Suprapubic skin (tissue), 4 donors: ENCODE measurements at places on chromosomes 3 and 15. TPM values are rescaled to one million over a fixed set of nuclear protein-coding genes. Genes with fewer than 3 reads are reported as not detected.

DNA sequence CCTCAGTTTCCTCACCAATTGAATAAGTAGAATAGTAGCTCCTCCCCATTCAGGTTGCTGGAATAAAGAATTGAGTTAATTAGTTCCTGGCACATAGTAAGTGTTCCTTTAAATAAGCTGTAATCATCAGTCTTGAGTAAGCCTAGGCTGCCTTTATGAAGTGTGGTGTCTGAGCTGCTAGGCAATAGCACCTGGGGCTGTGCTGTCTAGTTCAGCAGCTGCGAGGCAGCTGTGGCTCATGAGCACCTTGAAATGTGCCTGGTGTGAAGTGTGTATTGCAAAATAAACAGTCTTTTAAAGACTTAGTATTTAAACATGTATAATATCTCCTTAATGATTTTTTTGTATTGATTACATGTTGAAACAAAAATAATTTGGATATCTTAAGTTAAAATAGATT, 77.6 kb downstream of the TOP2B start:
- H3K36me3 ChIP-seq, result no peaks in the 10 kb centered on the region
- H3K4me1 ChIP-seq, result no peaks in the 10 kb centered on the region
- no peaks in the 10 kb centered on the region for H3K27me3 ChIP-seq
- H3K27ac ChIP-seq, result no peak overlapping the region

Gene CHL1
- 65.7 TPM for total RNA-seq

GRCh38 chr15:69704700-69705099, 252.1 kb downstream of the RPLP1 start:
- H3K4me1 ChIP-seq, result peaks cover 6% of the 10 kb centered on the region
- H3K27ac ChIP-seq, result no peak overlapping the region
- DNase-seq, result no peak
- H3K36me3 ChIP-seq, result no peaks in the 10 kb centered on the region
- H3K27me3 ChIP-seq, result no peaks in the 10 kb centered on the region

DNA sequence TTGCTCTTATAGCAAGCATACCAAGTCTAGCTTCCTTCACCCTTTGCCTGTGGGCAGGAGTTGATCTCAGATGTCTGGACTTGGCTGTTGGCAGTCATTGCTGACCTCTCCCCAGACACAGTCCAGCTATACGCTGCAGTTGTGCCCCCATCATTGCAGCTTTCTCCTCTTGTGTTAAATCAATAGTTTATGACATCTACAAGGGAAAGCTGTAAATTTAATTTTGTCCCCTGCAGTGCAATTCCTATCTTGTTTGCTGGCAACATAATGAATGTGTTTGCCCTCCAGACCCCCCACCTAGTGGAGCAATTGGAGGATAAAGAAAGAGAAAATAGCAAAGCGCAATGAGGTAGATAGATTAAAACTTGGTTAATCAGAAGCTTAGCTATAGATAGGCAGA, 280.2 kb downstream of the LSAMP start:
- no peaks in the 10 kb centered on the region for H3K36me3 ChIP-seq
- no peaks in the 10 kb centered on the region for H3K27me3 ChIP-seq
- no peak overlapping the region for H3K27ac ChIP-seq
- no peaks in the 10 kb centered on the region for H3K4me1 ChIP-seq
- DNase-seq, result no peak
- H3K4me3 ChIP-seq, result no peak overlapping the region

GRCh38 chr3:12662593-12663400, 1.1 kb downstream of the RAF1 start:
- DNase-seq, result no peak
- H3K27ac ChIP-seq, result peak overlapping the region; percentile 100
- H3K4me3 ChIP-seq, result peak overlapping the region; percentile 87
- H3K27me3 ChIP-seq, result no peaks in the 10 kb centered on the region

DNA sequence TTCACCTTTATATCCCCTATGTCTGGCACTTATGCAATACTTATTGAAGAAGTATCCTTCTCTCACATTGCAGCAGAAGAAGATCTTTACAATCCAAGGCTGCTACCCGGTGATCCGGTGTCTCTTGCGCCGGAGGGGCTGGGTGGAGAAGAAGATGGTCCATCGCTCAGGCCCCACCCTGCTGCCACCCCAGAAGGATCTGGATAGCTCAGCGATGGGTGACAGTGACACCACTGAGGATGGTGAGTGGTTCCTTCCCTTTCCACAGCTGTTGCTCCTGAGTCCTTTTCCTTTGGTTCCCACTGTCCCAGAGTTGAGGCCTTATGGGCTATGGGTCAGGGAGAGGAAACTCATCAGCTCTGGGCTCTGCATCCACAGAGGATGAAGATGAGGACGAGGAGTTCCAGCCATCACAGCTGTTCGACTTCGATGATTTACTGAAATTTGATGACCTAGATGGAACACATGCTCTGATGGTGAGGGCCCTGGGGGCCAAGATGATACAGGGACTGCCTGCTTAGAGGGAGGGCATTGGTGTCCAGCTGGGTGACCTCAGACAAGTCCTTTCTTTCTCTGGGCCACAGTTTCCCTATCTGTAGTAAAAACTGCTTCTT, 2.9 kb downstream of the TTLL3 start:
- no peak overlapping the region for H3K27ac ChIP-seq
- no peak for DNase-seq
- H3K4me1 ChIP-seq, result peaks cover 20% of the 10 kb centered on the region
- H3K27me3 ChIP-seq, result no peaks in the 10 kb centered on the region
- peaks cover 26% of the 10 kb centered on the region for H3K36me3 ChIP-seq
- H3K4me3 ChIP-seq, result no peak overlapping the region

Gene FAM81A
- total RNA-seq, result 7.8 TPM

Gene PLSCR4
- total RNA-seq, result 19.9 TPM

GRCh38 chr15:68833700-68834331, 13.1 kb upstream of the ANP32A start:
- peaks cover 41% of the 10 kb centered on the region for H3K27me3 ChIP-seq
- H3K4me3 ChIP-seq, result no peak overlapping the region
- H3K36me3 ChIP-seq, result no peaks in the 10 kb centered on the region
- H3K27ac ChIP-seq, result no peak overlapping the region
- DNase-seq, result no peak
- H3K4me1 ChIP-seq, result no peaks in the 10 kb centered on the region

GRCh38 chr3:129665024-129665768, 58.7 kb upstream of the PLXND1 start:
- peaks cover 3% of the 10 kb centered on the region for H3K36me3 ChIP-seq
- H3K27ac ChIP-seq, result peak overlapping the region; percentile 58
- no peak overlapping the region for H3K4me3 ChIP-seq
- H3K27me3 ChIP-seq, result no peaks in the 10 kb centered on the region
- DNase-seq, result no peak

DNA sequence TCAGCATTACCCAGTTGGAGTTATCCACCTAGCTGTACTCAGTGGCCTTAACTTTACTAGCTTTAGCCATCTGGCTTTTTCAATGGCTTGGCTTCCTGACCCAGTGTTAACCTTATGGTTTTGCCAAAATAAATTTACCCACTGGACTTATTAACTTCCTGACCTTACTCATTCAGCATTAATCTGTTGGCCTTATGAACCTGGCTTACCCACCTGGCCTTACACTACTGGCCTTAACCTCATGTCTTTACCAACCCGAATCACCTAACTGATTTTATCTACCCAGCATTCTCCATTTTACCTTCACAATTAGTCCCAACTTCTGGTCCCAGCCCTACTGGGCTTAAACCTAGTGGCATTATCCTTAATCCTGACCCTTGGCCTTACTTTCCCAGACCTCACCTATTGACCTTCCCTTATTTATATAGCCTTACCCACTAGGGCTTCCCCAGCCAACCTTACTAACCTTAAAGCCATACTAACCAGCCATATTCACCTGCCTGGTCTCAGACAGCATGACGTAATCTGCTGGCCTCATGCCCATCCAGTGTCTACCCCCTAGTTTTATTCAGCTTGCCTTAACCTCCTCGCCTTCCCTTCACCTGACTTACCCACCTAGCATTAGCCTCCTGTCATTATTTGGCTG, 100.0 kb downstream of the IL12A start:
- no peak for DNase-seq
- H3K36me3 ChIP-seq, result no peaks in the 10 kb centered on the region
- no peak overlapping the region for H3K4me3 ChIP-seq

- H3K4me1 ChIP-seq, result peaks cover 12% of the 10 kb centered on the region
- no peak overlapping the region for H3K27ac ChIP-seq
- DNase-seq, result no peak
These were observed 279.0 kb upstream of the VEPH1 start for GRCh38 chr3:157782236-157782635.

DNA sequence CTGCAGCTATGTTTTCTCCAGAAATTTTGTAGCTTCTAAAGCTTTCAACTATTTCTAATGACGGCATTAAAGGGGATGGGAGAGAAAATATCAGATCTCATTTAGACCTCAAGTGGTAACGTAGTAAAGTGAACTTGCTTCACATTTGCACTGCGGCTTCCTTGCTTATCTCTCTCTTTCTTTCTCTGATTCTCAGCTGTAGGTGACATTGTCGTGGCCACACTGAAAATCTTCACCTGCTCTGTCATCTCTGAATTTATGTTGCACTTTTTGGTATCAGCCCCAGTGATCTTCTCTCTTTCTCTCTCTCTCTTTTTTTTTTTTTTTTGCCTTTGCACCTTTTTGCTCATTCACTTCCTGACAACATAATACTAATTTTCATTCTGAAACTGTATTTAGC, 254.1 kb upstream of the SATB1 start:
- H3K36me3 ChIP-seq, result no peaks in the 10 kb centered on the region
- H3K27me3 ChIP-seq, result no peaks in the 10 kb centered on the region
- no peaks in the 10 kb centered on the region for H3K4me1 ChIP-seq
- no peak for DNase-seq

- H3K4me3 ChIP-seq, result no peak overlapping the region
- no peak overlapping the region for H3K27ac ChIP-seq
- no peaks in the 10 kb centered on the region for H3K36me3 ChIP-seq
- H3K27me3 ChIP-seq, result no peaks in the 10 kb centered on the region
- DNase-seq, result no peak
These were observed 107.6 kb downstream of the TGFBR2 start for GRCh38 chr3:30713885-30714503.

DNA sequence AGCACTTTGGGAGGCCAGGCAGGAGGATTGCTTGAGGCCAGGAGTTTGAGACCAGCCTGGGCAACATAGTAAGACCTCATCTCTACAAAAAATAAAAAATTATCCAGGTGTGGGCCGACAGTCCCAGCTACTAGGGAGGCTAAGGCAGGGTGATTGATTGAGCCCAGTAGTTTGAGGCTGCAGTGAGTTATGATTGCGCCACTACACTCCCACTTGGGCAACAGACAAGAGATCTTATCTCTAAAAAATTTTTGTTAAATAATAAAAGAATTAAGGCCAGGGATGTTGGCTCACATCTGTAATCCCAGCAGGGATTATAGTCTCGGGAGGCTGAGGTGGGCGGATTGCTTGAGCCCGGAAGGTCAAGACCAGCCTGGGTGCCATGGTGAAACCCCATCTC, 25.8 kb upstream of the NFKBIZ start:
- peaks cover 28% of the 10 kb centered on the region for H3K4me1 ChIP-seq
- peaks cover 6% of the 10 kb centered on the region for H3K36me3 ChIP-seq
- no peak overlapping the region for H3K4me3 ChIP-seq

- H3K36me3 ChIP-seq, result no peaks in the 10 kb centered on the region
- DNase-seq, result no peak
- no peaks in the 10 kb centered on the region for H3K27me3 ChIP-seq
- H3K27ac ChIP-seq, result no peak overlapping the region
- H3K4me3 ChIP-seq, result no peak overlapping the region
These were observed 62.7 kb upstream of the ZNF148 start for GRCh38 chr3:125437631-125438435.

Gene ADCY5
- total RNA-seq, result 1.4 TPM

Gene ACAN
- 0.05 TPM for total RNA-seq

DNA sequence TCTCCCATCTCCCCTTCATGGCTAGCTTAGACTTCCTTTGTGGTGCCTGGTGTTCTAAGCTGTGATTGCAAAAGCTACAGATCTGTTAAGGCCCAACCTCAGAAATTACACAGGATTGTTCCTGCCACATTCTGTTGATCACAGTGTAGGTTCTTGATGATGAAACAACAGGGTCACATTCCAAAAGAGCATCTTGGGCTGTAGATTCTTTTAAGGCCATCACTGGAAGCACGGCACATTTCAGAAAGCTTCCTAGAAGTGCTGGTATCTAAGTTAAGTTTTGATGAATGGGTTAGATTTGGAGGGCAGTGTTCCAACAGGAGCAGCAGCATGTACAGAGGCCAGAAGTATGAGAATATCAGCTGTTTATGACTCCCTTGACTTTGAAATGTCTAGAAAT, 107.5 kb upstream of the SKOR1 start:
- H3K4me3 ChIP-seq, result no peak overlapping the region
- H3K4me1 ChIP-seq, result peaks cover 5% of the 10 kb centered on the region
- no peaks in the 10 kb centered on the region for H3K36me3 ChIP-seq
- no peak overlapping the region for H3K27ac ChIP-seq
- DNase-seq, result no peak

Gene GOLGA8A
- 63.9 TPM for total RNA-seq

DNA sequence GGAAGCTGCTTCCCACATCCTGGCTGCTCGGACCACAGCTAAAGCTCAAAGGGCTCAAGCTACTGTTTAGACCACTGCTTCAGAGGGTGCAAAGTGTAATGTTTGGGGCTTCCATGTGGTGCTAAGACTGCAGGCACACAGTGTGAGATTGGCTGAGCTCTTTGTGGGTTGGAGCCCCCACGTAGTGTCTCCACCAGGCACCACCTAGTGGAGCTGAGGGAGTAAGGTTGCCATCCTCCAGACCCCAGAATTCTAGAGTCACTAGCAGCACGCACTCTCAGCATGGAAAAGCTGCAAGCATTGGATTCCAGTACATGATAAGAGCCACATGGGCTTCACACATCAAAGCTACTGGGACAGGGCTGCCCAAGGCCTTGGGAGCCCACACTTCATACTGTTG, 9.3 kb downstream of the MKRN3 start:
- no peaks in the 10 kb centered on the region for H3K4me1 ChIP-seq
- no peaks in the 10 kb centered on the region for H3K27me3 ChIP-seq
- H3K4me3 ChIP-seq, result no peak overlapping the region
- DNase-seq, result no peak

DNA sequence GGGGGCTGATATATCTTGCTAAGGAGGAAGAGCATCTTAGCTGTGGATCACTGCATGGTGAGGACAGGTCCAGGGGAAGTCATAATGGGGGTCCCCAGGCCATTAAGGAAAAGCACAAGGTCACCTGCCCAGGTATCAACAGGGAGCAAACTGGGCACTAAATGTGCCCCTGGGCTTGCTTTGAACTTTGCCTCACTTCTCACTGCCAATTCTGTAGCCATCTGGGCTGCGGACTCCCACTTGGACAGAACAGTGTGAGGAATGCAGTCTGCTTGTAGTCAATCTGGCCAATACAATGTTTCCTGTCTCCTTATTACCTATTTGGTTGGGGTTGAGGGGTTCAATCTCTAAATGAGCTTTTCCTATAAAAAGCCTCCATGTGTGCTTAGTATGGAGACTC, 21.3 kb downstream of the ARRDC4 start:
- H3K27ac ChIP-seq, result no peak overlapping the region
- H3K27me3 ChIP-seq, result no peaks in the 10 kb centered on the region
- no peak for DNase-seq
- no peaks in the 10 kb centered on the region for H3K36me3 ChIP-seq

Gene PLAAT1
- total RNA-seq, result 0.81 TPM

Gene PLSCR5
- not detected for total RNA-seq
